PC-3 (cell line): ENCODE measurements at places on chromosomes 2 and 18. TPM values are rescaled to one million over a fixed set of nuclear protein-coding genes. Genes with fewer than 3 reads are reported as not detected.

The SP140 gene
- total RNA-seq, result 1.7 TPM in 1 of 2 replicates, not detected in the other

The IGFBP2 gene
- total RNA-seq, result 174 and 183 TPM in 2 replicates

The SCYGR8 gene
- not detected in 2 replicates for total RNA-seq

The LIMS4 gene
- 0.33 TPM in 1 of 2 replicates, not detected in the other for total RNA-seq

The AGFG1 gene
- total RNA-seq, result 44.0 and 56.3 TPM in 2 replicates

The FHL2 gene
- 118 and 125 TPM in 2 replicates for total RNA-seq

The SLC8A1 gene
- total RNA-seq, result 1.3 and 1.6 TPM in 2 replicates

The FKBP1B gene
- total RNA-seq, result 2.1 and 2.7 TPM in 2 replicates

The WNT10A gene
- 0.40 and 3.3 TPM in 2 replicates for total RNA-seq

The TMEM163 gene
- total RNA-seq, result 0.12 and 0.47 TPM in 2 replicates

The REG3A gene
- total RNA-seq, result not detected in 2 replicates

GRCh38 chr2:229212241-229212640 lies 58.8 kb downstream of the PID1 start:
- no peak for DNase-seq

- DNase-seq, result no peak
Observed at GRCh38 chr18:6150430-6150829, 255.1 kb upstream of the TMEM200C start.

DNA sequence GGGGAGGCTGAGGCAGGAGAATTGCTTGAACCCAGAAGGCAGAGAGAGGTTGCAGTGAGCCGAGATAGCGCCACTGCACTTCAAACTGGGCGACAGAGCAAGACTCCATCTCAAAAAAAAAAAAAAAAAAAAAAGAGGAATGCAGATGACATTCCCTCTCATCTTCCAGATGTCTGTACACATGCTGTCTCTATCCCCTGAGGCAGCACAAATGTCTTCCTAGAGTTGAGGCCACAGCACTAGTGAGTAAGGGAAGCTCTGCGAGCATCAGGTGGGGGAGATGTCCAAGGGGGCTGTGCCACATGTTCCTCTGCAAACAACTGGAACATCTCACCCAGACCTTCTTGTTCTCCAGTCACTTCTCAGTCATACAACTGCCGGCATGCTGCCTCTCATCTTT lies 35.6 kb upstream of the LRRC30 start:
- no peak for DNase-seq

- no peak for DNase-seq
Observed at GRCh38 chr2:96325041-96325883, at the start of gene ITPRIPL1. TSS of gene ITPRIPL1 (plus strand) at chr2:96325317. CDS start at chr2:96325840, 523 bp downstream.

GRCh38 chr2:85330839-85331636 lies 3.2 kb upstream of the TGOLN2 start:
- no peak for DNase-seq

DNA sequence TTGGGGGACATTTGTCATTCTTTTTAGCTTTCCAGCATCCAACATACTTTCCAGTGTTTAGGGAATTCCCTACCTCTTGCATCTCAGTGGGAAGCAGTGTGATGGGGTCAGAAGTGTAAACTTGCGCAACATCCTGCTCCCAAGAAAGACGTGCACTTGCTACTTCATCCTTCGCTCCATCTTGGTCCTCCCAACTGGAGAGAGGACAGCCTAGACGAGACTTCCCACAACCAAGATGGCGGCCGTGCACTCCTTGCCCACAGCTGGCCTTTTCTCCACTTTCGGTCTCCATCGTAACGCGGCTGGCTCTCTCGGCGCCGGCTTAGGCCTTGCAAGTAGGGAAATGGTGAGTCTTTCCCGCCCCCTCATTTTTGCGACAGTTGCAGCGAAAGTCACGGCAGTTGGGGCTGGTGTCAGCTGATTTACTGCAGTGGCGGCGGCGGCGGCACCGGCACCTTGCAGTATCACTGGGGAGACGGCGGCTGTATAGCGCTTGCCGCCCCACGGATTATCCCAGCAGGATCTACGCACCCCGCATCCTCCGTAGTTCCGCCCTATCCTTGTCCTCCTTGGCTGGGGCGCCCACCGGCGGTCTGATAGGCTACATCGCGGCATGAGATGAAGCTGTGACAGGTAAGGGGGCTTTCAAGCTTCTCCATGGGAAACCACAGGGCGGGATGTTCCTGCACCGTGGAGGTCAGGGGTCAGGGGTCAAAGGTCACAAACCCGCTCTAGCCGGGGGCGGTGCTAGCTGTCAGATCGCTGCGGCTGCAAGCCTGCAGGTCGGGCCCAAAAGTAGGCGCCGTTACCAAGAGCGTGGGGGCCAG lies at the start of gene WDR7:
TSS of gene WDR7 (plus strand) at position 416 of the 827 bp plus-strand sequence. CDS start 21,157 bp downstream, outside the sequence.
- peak; percentile 96 for DNase-seq

DNA sequence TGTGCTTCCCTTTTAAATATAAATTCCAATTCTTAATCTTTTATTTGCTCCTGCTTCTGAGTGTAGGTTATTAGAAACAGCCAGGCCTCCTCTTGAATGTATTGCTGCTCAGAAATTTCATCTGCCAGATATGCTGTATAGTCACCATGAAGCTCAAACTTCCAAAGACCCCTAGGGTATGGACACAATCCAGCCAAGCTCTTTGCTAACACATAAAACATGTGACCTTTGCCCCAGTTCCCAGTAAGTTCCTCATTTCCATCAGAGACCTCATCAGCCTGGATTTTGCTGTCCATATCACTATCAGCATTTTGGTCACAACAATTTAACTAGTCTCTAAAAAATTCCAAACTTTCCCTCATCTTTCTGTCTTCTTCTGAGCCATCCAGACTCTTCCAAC lies 75.2 kb downstream of the MAP2 start:
- peak; percentile 29 for DNase-seq

DNA sequence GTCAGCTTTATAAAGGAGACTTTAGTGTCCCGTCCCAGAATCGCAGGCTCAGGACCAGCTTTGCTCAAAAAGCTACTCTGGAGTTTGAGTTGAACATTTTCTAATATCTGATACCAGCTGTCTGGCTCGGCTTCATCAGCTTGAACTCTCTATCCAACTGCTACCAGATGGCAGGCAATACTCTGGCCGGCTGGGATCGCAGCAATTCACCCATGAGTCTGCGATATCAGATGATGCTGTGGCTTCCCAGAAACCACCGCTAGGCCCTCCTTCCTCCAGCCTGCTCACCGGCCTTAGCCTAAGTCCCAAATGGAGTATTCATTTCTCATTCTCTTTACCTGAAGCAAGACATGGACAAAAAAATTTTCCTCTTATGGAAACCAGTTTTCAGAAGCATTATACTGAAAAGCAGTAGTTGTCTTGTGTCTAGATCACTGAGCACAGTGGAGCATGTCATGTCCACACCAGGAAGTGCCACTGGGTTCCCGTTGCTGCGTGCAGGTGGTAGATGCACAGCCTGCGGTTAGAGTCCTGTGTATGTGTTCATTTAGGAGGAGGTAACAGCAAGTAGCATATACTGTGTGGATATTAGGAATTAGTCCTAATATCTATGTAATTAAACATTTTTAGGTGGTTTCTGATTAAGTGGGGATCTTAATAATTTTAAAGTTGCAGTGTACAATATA lies 162.0 kb upstream of the SOX11 start:
- DNase-seq, result no peak

GRCh38 chr2:217261452-217261851 lies 401.6 kb upstream of the TNP1 start:
- DNase-seq, result no peak

- no peak for DNase-seq
Observed at GRCh38 chr2:240250150-240250984, 109.9 kb upstream of the OTOS start.

DNA sequence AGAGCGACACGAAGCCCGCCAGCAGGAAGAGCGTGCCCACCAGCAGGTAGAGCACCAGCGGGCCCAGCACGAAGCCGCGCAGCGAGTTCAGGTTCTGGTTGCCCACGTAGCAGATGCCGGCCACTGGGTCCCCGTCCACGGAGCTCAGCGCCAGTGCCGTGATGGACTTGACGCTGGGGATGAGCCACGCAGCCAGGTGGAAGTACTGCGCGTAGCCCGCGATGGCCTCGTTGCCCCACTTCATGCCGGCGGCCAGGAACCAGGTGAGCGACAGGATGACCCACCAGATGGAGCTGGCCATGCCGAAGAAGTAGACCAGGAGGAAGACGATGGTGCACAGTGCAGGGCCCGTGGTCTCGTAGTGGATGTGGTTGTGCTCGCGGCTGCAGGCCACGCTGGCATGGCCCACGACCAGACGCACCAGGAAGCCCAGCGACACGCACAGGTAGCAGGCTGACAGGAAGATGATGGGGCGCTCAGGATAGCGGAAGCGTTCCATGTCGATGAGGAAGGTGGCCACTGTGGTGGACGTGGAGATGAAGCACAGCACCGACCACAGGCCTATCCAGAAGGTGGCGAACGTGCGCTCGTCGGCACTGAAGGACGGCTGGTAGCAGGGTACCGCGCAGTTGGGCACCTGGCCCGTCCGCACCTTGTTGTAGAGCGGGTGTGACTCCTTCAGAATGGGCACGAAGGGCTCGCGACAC lies 2.1 kb downstream of the FZD5 start:
- DNase-seq, result peak; percentile 65

- DNase-seq, result no peak
Observed at GRCh38 chr2:86358957-86359356, 21.5 kb upstream of the REEP1 start.

DNA sequence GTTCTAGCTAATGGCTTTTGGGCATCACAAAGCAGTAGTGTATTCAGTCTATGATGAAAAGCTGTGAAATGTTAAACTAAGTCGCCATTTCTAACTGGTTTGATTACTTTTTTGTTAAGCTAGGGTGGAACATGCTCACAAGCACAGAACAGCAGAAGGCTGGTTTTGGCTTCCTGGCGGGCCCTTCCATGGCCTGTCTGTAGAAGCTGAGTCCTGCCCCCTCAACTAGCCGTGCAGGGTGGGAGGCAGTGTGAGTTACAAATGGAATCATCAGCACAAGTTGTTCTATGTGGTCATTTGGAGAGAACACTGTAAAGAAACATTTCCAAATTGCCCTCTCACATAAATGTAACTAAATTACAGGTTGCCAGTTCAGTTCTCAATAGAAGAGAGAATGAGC lies 290.8 kb downstream of the ALPK2 start:
- DNase-seq, result no peak

DNA sequence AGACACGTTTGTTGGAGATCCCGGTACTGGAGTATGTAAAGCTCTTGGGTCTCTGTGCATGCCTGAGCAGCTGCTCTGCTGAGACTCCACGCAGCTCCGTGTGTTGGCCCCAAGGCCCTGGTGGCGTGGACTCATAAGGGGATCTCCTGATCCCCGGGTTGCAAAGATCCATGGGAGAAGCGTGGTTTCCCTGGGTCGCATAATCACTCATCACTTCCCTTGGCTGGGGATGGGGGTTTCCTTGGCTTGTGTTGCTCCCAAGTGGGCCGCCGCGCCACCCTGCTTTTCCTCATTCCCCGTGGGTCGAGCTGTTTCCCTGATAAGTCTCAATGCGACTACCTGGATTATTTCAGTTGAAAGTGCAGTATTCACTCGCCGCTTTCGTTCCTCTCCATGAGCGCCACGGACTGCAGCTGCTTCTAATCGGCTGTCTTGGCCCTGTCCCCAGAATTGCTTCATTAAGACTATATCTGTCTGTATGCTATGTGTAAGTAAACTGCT lies 76.0 kb downstream of the EPC2 start:
- no peak for DNase-seq

DNA sequence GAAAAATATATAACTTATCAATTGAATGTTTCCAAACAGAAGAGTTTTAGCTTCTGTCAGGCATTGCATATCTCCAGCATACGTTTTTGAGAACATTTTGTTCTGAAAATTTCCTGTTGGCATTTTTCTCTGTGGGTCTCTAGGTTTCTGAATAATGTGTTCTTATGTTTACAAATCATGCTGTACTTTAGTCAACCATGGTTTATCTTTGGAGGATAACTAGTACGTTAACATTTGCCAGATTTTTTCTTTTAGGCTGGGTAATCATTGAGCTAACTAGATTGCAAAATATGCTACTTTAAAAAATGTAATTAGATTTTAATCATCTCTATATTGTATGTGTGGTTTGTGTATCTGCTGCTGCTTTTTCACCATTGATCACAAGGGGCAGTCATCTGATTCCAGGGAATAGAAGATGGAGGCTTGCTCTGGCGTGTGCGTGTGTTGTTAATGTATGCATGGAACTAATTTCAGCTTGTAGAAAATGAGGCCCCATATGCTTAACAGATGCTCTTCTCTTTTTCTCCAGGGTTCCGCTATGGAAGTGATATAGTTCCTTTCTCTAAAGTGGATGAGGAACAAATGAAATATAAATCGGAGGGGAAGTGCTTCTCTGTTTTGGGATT lies 21.3 kb downstream of the XRCC5 start:
- no peak for DNase-seq

DNA sequence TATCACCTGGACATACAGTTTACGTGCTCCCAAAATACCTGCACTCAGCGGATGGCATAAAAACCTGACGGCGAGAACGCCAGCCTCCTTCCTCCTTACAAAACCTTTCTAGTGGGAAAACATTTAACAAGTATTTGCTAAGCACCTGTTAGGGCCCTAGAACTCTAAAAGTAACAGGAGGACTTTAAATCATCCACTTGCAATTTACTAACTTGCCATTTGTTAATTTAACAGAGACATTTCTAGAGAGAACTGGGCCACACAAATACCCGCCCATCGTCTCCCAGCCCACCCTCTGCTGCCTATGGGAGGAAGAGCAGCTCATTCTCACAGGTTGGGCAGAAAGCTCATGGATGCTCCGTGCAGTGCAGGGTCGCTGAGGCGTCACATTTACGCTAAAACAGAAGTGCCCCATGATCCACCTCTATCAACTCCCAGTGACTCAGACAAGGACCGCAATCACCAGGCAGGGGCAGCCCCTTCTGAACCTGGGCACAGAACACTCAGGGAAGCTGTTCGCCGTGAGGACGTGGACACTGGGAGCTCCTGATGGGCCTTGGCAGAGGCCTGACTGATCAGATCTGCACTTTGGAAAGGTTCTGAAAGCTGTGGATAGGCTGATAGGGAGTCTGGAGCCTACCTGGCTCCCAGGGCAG lies 106.9 kb downstream of the HDAC4 start:
- no peak for DNase-seq

DNA sequence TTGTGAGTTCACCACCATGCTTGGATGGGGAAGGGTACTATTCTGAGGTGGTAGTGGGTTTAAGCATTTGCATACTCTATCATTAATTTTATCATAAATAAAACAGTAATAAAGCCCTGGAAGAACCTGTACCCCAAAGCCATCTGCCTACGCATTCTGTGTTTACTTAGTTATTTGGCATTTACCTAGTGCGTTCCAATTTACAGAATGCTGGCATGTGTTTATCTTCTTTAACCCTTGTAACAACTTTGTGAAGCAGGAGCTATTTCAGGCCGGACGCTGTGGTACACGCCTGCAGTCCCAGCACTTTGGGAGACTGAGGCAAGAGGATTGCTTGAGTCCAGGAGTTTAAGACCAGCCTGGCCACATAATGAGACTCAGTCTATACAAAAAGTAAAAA lies 17.8 kb upstream of the ODC1 start:
- DNase-seq, result no peak
